ENCODE measurements at places on chromosomes 11 and 22. TPM values are rescaled to one million over a fixed set of nuclear protein-coding genes. Genes with fewer than 3 reads are reported as not detected.
A peak's percentile ranks its signal among the peaks of the same experiment; 100 is the strongest.

Gene ELMOD1
- polyA plus RNA-seq, result 3.7 TPM

GRCh38 chr11:45901626-45902025 lies 5.4 kb downstream of the FREY1 start:
- DNase-seq, result no peak

DNA sequence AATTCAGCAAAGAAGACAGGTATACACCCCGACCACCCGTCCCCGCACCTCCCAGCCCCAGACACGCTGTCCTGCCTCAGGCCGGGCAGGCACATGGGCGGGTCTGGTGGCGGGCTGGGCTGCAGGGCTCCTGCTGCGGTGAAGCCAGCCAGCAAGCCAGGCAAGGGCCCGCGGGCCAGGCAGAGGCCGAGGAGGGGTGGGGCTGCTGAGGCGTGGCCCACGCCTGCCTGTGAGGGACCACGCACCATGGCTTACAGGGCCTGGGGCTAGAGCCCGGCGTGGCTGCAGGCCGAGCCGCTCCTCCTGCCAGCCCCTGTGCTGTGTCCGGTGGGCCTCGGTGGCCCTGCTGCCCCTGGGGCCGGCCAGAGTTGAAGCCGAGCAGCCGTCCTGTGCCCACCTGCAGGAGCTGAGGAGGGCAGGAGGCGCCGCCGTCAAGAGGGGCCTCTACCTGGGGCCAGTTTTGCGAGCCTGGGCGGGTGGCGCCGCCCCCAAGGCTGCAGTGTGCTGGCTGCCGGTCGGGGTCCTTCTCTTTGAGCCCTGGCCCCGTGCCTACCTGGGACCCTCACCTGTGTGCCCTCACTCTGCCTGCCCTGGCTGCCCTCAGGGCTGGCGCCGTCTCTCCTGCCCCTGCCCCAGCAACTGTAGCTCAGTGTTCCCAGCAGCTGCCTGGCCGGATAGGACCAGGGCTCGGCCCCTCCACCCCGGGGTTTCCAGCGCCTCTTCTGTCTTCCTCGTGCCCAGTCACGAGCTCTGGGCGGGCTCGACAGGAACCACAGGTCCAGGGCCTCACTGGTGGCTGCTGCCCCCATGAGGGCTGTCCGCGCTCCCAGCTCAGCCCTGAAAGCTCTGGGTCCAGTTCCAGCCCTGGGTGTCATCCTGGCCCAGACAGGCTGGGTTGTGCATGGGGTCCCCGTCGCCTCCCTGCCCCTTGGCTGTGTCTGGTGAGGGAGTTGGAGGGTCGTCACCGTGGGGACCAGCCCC lies 38.4 kb downstream of the MOB2 start:
- no peak for DNase-seq

DNA sequence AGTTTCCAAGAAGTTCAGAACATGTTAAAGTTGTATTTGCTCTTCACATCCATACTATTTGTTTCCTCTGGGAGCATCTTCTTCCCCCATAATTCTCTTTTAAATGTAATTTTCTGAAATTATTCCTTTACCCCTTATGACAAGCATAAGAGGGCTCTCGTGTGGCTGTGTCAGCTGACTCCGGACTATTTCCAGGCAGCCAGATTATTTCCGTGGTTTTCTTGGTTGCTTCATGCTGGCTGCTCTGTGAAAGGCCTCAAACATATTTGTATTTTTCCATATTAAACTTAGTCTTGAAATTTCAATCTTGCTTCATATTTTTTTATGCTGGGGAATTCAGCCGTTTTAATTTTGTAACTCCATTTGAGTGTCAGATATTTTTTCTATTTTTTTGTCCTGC lies 2.8 kb upstream of the MMP1 start:
- peak; percentile 72 for DNase-seq

Gene WNT11
- 10.8 TPM for polyA plus RNA-seq

Gene TRIOBP
- 51.9 TPM for polyA plus RNA-seq

Gene RFPL1
- polyA plus RNA-seq, result not detected

Gene C22orf31
- polyA plus RNA-seq, result 1.5 TPM

DNA sequence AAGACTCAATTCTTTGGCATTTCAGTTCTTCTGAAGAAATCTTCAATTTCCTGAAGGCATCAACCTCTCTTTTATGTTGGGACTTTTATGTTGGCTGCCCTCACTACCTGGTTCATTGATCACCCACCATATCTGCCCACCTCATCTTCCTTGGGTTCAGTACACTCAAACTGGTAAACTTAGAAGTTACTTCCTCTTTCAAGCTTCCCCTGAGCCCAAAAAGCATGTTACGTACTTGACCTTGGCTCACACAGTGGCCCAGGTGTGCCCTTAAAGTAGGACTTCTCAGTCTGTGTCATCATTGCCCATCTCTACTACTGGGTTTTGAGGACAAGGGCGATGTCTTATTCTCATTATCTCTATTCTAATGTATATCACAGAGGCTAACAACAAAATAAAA lies 86.1 kb downstream of the GRIA4 start:
- no peak for DNase-seq

GRCh38 chr11:45301537-45302246 lies 15.6 kb upstream of the SYT13 start:
- no peak for DNase-seq

Gene CASP5
- polyA plus RNA-seq, result not detected

DNA sequence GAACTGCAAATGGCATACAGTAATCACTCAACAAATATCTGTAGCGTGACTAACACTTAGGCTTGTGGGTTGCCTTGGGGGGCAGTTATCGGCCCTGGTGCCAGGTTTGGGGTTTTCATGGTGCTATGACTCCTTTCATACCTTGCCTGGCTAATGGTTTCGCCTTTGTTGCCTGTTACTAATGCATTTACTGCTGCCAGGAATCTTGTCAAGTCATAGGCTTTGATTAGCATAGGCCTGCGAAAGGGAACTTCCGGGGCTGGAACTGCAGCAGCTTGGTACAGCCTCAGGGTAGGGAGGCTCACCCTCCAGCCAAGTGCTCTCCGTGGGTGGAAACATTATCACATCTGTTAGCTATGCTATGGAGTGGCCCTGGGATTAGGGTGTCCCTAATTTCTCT lies 13.2 kb downstream of the SLC25A18 start:
- DNase-seq, result no peak

DNA sequence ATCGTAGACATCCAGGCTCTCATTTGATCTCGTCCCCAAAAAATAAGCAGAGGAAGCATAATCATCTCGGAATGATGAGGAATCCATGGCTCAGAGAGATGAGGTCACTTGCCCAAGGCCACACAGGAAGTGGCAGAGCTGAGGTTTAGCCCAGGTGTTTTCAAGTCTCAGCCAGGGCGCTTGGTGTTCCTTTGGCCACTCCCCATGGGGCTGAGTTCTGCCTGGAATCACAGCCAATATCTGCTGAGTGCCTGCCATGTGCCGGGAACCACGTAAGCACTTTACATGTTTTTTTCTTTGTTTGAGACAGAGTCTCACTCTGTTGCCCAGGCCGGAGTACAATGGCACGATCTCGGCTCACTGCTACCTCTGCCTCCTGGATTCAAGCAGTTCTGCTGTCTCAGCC lies 29.5 kb upstream of the MYH9 start:
- no peak for DNase-seq

Gene MPPED2
- polyA plus RNA-seq, result 10.0 TPM

GRCh38 chr11:134243913-134244312 lies 9.2 kb downstream of the THYN1 start:
- no peak for DNase-seq

DNA sequence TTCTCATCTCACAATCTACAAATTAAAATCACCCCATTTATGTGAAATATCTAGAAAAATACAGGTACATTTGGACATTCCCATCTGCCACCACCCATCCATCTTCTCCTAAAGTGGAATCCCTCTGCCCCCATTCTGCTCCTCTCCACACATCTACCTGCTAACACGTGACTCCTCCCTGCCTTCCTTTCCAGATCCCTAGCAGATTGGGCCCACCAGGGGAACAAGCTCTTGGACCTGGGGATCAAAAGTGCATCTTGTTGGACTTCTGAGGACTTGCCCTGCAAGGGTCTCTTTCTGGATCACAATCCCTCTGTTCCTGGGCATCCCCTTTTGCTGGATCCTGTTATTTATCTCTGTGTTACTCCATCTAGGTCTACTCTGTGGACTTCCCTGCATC lies 107.6 kb downstream of the ZNF280B start:
- no peak for DNase-seq

- DNase-seq, result no peak
These were observed 27.9 kb downstream of the CABIN1 start for GRCh38 chr22:24039046-24039445.

- no peak for DNase-seq
These were observed 122.9 kb upstream of the ARHGAP20 start for GRCh38 chr11:110835106-110835505.
